ENCODE measurements at places on chromosomes 16 and 17.
A peak's percentile ranks its signal among the peaks of the same experiment; 100 is the strongest.

GRCh38 chr17:72318131-72318530 lies 197.3 kb downstream of the SOX9 start:
- DNase-seq: no peak

DNA sequence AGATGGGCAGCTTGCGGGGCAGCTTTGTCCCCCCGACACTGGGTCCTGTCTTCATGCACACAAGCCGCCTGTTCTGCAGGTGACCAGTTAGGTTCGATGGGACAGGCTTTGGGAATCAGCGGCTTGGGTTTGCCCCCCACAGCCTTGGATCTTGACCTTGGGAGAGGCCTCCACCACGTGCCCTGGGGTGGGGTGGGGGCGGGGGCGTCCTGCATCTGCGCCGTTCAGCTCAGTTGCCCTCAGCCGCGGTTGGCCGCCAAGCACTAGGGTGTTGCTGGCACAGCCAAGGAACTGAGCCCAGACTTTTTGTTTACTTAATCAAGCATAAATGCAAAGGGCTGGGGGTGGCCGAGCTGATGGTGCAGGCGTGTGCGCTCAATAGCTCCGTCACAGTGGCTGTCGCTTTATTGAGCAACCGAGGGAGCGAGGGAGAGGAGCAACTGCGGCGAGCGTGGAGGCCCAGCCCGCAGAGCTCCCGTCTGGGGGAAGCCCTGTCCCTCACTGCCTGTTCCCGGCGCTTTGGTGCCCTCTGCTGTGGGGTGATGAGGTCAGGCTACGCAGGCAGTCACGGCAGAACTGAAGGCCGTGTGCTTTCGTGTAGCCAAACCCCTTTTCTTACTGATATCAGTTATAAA lies 33.9 kb downstream of the JPH3 start:
- DNase-seq: peak; percentile 69

DNA sequence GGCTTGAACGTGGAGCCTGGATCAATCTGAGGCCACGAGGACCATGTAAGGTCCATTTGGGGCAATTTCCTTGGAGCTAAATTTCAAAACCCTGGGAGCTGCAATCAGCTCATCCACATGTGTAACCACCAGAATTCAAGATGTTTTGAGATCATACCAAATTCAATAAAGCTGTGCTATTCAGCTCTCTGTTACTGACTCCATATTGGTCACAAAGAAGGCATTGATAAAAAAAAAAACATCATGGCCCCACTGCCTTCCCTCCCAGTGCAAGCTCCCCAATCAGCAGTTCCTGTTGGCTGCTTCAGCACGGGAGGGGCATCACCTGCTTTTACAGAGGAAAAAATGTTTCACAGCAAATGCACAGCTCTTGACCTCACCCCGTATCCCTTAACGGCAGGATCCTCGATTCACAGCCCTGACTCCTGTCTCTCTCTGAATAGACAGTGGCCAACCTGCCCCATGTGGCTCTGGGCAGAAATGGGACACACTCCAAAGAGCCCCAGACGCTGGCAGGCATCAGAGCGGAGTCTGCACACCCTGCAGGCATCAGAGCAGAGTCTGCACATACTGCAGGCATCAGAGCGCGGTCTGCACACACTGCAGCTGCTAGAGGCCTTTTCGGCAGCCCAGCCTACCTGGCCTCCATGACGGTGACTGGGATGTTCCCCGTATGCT lies 37.1 kb downstream of the FANCA start:
- DNase-seq: no peak

GRCh38 chr17:79616801-79617200 lies 6.0 kb upstream of the RBFOX3 start:
- DNase-seq: no peak

GRCh38 chr17:81253358-81254131 lies 14.4 kb downstream of the NDUFAF8 start:
- peak; percentile 38 for DNase-seq

- DNase-seq: no peak
Observed at GRCh38 chr17:65813306-65813705, 251.9 kb upstream of the AXIN2 start.

DNA sequence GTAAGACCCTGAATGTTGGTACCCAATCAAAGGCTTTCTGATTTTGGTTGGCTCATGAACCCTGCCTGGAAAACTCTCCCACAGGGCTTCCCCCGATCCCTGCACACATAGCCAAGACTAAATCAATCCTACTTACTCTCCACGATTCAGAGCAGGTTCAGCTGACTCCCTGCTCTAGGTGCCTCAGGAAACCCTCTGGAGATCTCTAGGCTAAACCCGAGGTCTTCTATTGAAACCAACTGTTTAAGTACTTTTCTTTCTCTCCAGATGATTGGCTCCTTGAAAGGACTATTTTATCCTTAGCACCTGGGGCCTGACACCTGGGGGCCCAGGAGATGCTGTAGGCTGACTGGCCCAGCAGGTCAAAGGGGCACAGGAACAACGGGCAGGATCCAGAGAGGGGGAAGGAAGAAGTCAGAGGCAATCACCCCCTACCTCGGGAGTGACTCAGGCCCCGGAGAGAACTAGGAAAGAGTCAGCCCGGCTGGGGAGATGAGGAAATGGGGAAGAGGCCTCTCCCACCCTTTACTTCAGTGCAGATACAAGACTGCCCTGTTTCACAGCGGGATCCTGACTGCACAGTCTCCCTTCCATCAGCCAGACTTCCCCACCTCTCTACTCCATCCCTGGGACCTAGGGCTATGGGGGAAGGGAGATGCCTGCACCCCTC lies 2.0 kb downstream of the TBC1D10B start:
- no peak for DNase-seq

DNA sequence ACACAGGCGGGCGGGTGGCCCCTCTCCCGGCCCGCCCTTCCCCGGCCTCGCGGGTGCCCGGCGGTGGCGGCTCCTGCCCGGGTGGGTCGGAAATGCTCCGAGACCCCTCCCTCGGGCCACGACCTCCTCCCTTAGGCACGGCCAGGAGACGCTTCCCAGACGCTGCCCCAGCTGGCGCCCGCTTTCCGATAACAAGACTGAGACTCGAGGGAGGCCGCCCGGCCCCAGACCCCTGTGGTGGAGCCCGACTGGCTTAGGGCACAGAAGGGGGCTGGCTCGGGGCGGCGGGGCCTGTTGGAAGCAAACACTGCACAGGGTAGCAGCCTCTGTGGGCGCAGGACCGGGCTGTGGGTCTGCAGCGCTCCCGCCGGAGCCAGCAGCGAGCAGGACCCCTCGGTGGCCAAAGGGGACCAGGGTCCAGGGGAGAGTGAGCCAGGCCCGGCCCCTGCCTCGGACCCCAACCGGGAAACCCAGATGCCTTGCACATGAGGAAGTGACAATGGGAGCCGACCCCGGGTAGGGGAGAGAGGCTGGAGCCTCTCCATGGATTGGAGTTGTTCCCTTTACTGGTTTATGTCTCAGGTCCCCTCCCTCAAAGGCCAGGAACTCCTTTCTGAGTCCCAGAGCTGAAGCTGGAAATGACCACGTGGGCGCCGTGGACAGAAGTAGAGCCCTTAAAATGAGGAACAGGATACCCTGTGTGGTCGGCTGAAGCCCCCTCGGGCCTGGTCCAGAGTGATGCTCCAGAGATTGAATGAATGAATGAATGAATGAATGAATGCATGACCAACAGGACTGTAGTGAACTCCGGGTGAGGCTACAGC lies 19.8 kb upstream of the ADCY7 start:
- DNase-seq: no peak

- no peak for DNase-seq
Observed at GRCh38 chr17:71147906-71148305, 972.9 kb upstream of the SOX9 start.

DNA sequence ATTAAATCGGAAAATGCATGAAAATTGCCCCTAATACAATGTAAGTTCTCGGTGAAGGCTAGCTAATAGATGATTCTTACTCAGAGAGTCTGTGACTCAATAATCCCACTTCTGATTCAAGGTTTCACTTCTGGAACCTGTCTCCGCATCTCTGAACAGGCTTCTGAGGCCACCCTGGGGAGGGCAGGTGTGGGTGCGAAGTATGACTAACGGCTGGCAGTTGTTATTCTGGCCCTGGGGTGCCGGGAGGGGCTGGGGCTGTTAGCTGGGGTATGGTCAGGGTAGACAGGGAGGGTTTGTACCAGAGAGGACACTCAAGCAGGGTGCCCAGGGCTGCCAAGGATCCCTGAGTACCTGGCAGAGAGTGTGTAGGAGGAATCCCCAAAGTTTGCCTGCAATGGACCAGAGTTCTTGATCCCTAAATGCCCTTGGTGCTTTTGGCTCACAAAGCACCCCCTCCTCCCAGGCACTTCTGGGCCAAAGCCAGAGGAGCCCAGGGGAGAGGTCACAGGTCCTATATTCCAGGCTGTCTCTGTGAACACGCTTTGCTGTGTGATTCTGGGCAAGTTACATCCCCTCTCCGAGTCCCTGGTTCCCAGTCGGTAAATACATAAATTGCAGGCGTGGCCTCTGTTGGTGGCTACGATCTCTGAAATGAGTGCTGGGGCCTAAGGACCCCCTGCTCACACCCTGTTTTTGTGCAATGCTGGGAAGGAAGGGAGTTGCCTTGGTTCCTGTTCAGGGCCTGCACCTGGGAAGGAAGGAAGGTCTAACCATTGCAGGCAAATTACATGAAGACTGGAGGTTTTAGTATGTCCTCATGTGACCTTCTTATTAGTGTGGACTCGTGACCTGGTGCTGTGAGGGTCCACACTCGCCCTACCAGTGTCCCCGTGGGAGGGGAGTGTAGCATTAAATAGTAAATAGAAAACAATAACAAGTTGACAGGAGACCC lies 49.9 kb upstream of the CPNE2 start:
- DNase-seq: peak; percentile 60

DNA sequence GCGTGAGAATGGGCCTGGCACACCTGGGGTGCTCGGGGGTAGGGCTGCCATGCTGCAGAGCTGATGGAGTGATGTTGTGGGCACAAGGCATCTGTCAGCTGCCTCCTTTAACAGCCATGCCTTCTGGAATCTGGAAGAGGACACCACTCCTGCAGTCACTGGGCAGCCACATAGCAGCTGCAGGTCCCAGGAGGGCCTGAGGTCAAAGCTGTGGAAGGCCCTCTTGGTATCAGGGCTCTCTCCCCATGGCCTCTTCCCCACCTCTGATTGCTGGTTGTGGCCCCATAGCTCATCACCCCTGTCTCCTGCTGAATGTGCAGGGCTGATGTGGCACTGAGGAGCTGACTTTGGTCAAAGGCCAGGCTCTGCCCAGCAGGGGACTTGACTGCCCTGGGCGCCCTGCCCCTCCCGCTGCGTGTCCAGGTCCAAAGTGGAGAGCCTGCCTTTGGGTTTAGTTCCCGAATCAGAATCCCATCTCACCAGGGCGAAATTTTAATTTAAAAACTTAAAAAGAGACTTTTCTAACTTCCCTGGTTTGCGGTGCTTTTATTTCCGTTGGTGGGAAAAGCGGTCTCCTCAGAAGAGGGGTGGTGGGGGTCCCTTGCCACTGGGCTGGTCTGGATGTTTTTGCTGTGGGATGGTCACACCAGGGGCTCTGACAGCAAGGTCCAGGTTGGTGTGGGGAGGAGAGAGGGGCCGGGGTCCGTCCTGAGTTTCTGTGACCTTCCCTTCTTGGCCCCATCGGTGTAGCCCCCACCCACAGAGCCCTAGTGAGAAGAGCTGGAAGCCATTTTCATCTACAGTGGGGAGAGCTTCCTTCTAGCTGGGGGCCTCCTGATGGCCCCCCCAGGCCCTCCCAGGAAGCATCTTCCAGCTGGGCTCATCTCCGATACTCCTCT lies 5.9 kb downstream of the UBALD2 start:
- DNase-seq: no peak

- no peak for DNase-seq
Observed at GRCh38 chr16:78284326-78284725, 184.9 kb downstream of the WWOX start.

DNA sequence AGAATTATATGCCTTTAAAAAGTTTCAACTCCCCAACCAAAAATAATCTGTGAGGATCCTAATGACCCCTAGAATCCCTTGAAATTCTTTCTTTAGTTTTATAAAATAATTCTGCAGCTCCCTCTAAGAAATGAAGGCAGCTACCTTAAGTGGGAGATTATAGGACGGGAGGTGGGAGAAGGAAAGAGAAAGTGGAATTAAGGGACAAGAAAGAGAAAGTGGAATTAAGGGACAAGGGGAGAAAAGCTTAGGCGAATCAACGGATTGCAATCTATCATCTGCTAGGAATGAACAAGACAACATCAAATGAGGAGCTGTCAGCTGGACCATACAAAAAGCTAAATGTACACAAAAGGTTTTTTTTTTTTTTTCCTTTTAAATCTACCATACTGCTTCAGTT lies 262.0 kb downstream of the ZFHX3 start:
- DNase-seq: no peak
